Right forelimb (tissue), 1 donor: ENCODE measurements at places on chromosomes 1 and 21.

DNA sequence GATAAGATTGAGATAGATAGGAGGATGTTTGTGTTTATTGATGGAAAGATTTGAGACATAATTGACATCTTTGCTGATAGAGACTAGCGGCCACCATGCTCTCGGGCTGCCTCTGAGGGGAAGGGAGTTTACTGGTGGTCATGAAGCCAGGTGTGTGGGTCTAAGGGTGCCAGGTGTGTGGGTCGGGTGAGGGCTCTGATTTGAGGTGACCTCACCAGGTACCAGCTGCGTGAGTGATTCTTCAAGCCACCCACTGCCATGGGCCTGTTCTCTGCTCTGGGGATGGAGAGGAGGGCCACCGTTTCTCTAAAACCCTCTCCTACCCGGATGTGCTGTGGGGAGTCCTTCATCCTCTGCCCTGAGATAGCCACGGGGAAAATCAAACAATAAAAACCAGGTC, 3.2 kb downstream of the UBASH3A start:
- DNase-seq = no peak

DNA sequence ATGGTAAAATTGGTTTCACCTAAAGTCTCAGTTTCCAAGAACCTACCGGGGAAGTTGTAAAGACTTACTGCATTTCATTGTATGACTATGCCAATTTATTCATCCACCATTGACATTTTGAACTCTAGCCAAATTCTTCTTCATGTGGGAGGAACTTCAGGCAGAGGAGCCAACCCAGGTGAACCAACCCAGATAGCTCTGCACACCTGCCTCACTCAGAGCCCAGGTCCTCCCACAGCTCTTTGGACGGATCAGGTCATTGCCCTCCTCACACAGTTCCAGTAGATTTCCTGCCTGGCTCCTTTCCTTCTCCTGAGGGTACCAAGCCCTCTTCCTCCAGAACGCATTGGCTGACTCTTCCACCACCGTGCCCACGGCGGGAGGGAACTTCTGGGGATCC, 121.7 kb downstream of the DTL start:
- no peak for DNase-seq

DNA sequence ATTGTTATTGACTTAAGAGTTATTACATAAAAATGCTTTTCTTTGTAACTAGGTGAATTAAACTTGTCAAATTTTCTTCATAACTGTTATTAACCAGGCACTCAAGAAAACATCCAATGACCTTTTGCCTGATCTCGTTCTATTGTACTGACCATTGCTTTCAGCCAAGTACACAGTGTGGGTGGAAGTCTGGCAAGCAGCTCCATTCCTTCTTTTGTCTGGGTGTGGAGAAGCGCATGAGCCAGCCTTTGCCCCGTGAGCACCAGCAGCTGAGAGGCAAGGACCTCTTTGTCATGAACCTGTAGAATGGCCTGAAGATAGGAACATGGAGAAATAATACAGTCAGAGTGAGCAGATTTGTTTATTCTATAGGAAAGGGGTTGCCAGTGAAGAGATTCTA, 57.5 kb downstream of the IARS2 start:
- DNase-seq = no peak

GRCh38 chr1:17588048-17588871, 48.8 kb downstream of the ARHGEF10L start:
- peak; percentile 62 for DNase-seq

GRCh38 chr1:151710187-151710840, 6.3 kb downstream of the CELF3 start:
- DNase-seq = no peak

DNA sequence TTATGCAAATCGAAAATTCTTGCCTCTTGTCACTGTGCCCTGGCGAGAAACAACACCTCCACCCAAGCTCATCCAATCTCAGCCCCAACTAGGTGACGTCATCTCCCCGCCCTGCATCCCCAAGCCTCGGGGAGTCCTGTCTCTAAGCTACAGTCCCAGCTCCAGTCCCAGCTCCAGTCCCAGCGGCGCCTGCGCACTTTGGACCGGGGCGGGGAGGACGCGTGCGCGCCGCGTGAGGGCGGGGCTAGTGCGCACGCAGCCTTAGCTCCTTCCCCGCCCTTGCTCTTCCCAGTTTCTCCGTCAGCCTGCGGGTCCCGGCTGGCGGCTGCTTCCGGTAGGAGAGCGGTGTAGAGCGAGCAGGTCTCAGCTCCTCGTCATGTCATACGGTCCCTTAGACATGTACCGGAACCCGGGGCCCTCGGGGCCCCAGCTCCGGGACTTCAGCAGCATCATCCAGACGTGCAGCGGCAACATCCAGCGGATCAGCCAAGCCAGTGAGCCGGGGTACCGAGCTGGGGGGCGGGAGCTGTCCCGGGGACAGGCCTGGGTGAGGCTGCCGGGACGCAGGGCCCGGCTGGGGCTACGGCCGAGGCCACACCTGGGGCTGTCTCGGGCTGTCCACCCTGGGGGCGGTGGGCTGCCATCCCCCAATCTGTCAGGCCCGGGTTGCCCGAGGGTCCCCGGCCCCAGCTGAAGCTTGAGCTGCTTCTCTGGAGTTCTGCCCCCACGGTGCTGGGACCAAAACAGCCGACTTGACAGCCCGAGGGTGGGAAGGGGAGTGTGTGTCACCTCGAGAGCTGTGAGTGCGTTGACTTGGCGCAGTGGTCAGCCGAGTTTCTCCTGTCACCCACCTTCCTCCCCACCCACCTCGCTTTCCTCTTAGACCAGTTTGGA, at the start of gene STX12:
TSS of gene STX12 (plus strand) at position 288 of the 894 bp plus-strand sequence. CDS start at position 377, 89 bp downstream.
- peak; percentile 99 for DNase-seq

GRCh38 chr1:246104927-246105326, 402.2 kb downstream of the SMYD3 start:
- no peak for DNase-seq

DNA sequence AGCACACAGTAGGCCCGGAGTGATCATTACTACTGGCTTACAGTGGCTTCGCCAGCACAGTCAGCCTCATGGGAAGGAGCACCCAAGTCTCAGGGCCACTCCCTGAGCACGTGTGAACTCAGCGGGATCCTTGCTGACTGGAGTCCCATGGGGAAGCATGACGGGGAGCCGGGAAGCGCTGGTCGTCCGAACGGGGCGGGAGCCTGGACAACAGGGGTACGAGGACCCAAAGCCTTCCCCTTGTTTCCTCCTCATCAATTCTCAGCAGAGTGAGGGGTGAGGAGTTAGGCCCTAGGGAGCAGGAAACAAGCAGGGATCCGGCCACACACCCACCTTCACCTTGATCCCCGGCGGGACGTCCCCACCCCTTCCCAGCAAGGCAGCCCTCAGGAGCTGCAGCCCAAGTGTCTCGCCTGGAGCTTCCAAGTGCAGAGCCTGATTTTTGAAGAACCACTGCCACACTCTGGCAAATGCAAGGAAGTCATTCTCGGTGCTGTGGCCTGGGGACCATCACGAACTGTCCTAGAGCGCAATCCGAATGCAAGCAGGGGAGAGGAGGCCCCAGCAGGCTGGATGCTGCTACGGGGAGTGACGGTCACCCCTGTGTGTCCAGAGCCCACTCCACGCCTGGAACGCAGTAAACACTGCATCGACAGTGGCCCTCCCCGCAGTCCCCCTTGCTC, 35.5 kb downstream of the TOMM20 start:
- peak; percentile 79 for DNase-seq

- DNase-seq = no peak
Observed at GRCh38 chr1:161497961-161498360, 7.3 kb upstream of the FCGR2A start.

GRCh38 chr1:21670059-21670881, 1.1 kb upstream of the RAP1GAP start:
- no peak for DNase-seq

DNA sequence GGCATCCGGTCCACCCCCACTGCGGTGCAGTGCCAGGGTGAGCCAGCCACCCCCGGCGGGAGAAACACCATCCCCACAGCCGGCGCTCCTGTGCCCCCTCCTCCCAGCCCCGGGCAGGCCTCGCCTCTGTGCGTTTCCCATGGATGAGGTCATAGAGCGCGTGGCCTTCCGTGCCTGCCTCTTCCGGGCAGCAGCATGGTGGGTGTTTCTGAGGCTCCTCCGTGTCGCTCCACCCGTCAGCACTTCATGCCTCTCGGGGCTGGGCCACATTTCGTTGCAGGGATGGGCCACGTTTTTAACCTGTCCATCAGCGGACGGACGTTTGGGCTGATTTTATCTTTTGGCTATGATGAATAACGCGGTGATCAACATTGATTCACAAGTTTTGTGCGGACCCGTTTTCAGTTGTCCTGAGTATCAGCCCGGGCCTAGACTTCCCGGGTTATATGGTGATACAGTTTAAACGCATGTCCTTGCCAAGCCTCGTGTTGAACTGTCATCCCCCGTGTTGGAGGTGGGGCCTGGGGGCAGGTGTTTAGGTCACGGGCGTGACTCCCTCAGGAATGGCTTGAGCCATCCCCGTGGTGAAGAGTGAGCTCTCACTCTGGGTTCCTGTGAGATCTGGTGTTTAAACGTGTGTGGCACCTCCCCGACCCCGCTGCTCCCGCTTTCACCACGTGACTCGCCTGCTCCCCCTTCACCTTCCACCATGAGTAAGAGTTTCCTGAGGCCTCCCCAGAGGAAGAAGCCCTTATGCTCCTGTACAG, 64.8 kb downstream of the SLX9 start:
- DNase-seq = peak; percentile 22

DNA sequence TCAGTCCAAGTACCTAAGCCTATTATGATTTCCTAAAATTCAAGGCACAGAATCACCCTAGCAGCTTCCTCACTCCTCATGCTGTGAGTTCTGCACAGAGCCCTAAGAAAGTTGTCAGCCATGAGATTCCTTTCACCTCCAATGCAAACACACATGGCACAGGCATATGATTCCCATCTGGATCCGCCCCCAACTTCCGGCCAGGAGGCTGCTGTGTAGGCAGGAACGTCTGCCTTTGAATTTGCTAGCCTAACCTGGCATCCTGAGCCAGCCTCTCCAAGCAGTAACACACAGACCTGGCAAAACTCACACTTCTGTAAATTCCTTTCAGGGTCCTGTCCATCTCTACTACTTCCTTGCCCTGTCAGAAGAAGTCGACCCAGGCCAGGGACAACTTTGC, 521.1 kb upstream of the BEND5 start:
- DNase-seq = no peak

- DNase-seq = no peak
Observed at GRCh38 chr1:20329793-20330542, 39.3 kb downstream of the VWA5B1 start.

GRCh38 chr1:198656500-198656932, 17.7 kb downstream of the PTPRC start:
- no peak for DNase-seq

- no peak for DNase-seq
Observed at GRCh38 chr1:147902253-147902845, at the start of gene GJA8. GJA8 (plus strand) TSS chr1:147902795; CDS start chr1:147907956, 5,161 bp downstream.

- no peak for DNase-seq
Observed at GRCh38 chr1:192805832-192806323, 3.0 kb upstream of the RGS2 start.

DNA sequence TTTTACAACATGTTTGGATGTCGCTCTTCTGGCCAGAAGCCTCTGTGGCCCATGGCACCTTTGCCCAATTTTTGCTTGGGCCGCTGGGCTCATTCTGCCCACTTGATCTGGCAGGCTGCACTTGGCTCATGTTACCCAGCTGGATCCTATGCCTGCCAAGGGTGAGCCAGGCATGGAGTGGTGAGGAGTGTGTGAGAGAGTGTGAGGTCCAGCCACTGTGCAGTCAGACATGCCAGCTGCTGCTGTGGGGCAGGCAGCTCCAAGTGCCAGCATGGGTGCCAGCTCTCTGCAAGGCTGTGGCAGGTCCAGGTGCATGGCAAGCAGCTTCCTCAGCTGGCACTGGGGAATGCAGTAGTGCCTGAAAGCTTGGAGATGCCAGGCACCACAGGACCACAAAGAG, 71.0 kb downstream of the EBNA1BP2 start:
- no peak for DNase-seq

DNA sequence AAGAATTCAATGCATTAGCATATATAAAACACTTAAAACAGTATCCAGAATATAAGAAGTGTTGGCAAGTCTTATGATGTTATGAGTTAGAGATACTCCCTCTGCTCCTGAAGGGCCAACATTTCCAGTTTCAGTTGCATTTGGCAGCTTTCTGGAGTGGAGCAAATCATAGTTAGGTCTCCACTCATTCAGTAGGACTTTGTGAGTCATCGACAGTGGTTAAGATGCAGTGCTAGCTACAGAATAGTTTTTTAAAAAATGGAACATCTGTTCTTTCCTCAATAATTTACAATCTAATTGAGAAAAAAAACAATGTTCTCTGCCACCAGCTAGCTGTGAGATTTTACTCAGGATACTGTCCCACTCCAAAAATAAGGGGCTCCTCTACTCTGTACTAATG, 389.1 kb downstream of the HLX start:
- DNase-seq = no peak

- no peak for DNase-seq
Observed at GRCh38 chr21:41917531-41917930, 36.3 kb downstream of the C2CD2 start.

DNA sequence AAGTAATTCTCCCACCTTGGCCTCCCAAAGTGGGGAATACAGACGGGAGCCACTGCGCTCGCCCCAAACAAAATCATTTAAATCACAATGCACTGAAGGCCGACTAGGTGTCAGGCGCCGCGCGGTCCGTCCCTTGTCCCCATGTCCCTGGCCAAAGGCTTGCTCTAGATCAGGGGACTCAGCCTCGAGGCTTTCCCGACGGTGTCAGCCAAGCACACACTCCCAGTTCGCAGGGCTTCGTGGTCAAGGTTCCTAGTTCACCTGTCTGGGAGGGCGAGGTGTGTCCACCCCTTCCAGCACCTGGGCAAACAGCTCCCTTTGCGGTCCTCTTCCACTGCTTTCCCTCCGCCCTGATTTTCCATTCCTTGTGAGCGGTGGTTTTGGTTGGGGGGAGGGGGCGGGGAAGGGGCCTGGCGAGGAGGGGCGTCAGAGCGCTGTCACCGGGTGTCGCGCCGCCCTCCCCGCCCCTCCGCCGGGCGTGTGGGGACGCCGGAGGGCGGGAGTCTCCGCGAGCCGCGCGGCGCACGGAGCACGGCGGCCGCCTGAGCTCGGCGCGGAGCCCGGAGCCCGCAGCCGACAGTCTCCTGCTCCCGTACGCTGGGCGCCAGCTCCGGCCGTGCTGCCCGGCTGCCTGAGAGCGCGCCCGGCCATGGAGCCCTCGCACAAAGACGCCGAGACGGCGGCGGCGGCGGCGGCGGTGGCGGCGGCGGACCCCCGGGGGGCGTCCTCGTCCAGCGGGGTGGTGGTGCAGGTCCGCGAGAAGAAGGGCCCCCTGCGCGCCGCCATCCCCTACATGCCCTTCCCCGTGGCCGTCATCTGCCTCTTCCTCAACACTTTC, at the start of gene STUM:
TSS of gene STUM (plus strand) at position 509 of the 838 bp plus-strand sequence. CDS start at position 650, 141 bp downstream.
- peak; percentile 63 for DNase-seq

DNA sequence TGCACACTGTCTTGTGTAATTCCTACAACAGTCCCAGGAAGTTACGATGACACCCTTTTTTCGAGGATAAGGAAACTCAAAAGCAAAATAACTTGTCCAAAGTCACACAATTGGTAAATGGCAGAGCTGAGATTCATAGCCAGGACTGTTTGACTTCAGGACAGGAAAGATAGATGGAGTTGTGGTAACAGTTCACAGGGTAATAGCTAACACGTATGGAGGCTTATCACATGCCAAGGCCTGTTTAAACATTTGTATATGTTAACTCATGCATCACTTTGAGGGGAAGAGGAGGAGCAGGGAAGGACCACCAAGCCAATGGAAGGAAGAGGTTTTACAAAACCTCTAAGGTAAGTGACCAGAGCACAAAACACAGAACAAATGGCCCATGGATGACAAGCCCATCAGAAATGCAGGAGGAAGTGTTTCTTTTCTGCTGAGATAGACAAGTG, 2.8 kb downstream of the DHCR24 start:
- DNase-seq = no peak
